ENCODE measurements at places on chromosomes 4 and X. TPM values are rescaled to one million over a fixed set of nuclear protein-coding genes. Genes with fewer than 3 reads are reported as not detected.

GABRE gene
- 32.4 TPM for total RNA-seq

TRIM61 gene
- 1.7 TPM for total RNA-seq

GIMD1 gene
- not detected for total RNA-seq

DNA sequence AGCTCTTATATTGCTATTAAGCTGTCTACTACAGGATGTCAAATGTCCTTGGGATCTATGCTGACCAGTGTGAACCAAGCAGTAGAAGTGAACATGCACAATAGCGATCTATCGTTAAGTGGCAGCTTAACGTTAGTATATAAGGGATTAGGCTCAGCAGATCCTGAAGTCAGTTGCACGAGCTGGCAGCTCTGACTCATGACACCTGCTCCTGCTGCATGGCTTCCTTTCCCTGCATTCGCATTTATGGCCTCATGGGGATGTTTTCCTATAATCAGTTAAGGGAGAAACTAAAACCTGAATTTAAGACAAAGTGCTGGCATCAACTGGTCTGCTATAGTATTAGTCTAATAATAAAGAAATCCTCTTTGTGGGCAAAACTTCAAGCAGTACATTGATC is 12.7 kb upstream of the MCUB start:
- DNase-seq, result no peak

DNA sequence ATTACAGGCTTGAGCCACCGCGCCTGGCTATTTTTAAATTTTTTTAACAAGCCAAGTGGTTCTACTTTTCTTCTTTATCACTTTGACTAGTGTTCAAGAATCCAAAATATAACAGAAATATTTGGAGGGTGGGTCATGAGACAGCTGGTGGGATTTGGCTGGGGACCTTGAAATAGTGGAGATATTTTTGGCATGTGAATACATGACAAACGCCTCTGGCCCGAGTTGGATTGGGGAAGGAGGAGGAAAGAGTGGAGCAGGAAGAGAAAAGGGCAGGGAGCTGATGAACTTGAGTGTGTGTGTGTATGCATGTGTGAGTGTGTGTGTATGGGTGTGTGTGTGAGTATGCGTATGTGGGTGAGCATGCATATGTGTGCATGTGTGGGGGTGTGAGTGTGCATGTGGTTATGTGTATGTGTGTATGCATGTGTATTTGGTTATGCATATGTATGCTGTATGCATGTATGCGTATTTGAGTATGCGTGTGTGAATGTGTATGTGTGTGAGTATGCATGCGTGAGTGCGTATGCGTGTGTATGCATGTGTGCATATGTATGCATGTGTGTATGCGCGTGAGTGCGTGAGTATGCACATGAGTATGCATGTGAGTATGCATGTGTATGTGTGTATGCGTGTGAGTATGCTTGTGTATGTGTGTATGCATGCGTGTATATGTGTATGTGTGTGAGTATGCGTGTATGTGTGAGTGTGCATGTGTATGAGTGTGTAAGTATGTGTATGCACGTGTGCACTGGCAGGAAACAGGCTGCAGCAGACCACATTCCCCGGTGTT is 49.6 kb downstream of the JADE1 start:
- DNase-seq, result peak; percentile 55

- no peak for DNase-seq
Measured at GRCh38 chr4:77432717-77433417, 172.8 kb upstream of the CXCL13 start.

- no peak for DNase-seq
Measured at GRCh38 chrX:70907900-70908299, 611 bp downstream of the TEX11 start.

DNA sequence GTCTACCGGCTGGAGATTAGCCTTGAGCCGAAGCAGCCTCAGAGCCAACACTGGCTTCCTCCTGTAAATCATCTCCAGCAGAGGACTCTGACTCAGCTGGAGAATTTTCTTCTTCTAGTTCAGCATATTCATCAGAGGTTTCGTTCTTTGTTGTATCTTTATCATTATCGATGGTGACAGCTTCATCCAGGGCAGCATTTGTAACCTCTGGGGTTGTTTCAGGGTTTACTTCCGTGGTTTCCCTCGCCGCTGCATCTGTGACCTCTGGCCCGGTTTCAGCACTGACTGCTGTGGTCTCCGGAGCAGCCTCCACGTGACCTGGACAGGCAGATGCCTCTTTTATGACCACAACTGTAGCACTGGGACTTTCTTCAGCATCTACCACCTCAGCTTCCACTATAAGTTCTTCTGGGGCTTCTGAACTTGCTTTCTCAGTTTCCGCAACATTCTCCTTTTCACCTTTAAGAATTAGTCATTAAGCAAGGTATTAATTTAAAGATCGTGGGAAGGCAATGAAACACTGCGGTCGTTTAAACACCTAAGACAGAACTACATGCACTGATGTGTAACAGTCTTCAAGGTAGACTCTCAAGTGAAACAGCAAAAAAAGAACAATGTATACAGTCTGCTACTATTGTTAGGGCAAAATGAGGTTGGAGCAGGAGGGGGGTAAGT is 13.3 kb downstream of the MGARP start:
- peak; percentile 74 for DNase-seq

- no peak for DNase-seq
Measured at GRCh38 chr4:70725633-70726032, 3.9 kb downstream of the RUFY3 start.

DNA sequence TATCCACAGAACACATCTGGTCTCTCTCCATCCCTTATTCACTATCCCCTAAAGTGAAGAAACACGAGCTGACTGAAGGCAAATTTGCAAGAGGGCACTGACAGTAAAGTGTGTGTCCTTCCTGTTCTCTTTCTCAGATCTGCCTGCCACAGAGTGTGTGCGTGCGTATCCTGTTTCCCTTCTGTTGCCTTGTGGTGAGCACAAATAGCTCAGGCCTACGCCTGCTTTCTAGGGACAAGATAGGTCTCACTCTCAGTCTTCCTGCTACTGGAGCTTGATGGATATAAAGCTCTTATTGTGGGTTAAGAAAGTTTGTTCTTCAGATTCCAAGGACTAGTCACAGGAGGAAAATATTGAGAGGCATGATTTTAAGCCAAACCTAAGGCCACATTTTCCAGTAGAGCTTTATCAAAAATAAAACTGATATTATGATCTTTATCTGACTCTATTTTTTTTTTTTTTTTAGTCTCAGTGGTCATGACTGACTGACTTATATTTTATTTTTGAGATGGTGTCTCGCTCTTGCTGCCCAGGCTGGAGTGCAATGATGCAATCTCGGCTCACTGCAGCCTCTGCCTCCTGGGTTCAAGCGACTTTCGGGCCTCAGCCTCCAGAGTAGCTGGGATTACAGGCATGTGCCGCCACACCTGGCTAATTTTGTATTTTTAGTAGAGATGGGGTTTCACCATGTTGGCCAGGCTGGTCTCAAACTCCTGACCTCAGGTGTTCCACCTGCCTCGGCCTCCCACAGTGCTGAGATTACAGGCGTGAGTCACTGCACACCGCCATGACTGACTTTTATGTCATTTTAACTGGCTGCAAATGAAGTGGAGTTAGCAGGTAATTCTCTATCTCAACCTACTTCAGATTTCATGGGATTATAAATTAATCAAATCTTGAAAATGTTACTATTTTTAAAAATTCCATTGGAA is 140.3 kb upstream of the SH3RF1 start:
- DNase-seq, result no peak

DNA sequence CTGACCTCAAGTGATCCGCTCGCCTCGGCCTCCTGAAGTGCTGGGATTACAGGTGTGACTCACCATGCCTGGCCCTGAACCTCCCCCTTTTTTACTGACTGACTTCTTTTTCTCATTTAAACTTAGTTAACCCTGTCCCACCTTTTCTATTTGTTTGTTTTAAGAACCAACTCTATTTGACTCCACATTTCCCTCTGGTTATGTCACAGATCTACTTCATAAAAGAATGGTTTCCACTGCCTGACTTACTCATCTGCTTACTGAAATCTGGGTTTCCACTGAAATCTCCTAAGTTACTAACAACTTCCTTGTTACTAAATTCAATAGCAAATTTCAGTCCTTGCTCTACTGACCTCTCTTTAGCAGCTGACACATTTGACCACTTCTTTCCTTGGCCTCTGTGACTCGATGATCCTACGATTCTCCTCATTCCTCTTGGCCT is 28.0 kb upstream of the NSUN7 start:
- no peak for DNase-seq

Measured in MG63 (cell line).